ENCODE measurements at places on chromosomes 2 and 18. TPM values are rescaled to one million over a fixed set of nuclear protein-coding genes. Genes with fewer than 3 reads are reported as not detected.

DNA sequence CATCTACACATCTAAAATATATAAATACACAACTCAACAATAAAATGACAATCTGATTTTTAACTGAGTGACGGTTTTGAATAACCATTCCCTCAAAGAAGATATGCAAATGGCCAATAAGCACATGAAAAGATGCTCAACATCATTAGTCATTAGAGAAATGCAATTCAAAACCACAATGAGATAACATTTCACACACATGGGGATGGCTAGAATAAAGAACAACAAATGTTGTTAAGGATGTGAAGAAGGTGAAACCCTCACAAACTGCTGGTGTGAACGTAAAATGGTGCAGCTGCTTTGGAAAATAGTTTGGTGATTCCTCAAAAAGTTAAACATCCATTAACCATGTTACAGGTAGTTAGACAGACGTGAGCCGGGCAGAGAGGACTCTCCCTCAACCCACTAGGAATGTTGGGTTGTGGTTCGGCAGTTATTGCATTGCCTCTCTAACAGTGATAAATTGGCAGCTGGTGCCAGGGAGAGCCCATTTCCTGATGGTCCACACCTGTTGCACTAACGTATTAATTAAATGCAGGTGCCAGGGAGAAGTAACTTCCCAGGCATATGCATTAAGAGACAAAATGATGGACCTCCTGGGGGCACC is 22.3 kb upstream of the DUSP2 start:
- DNase-seq, result no peak

The CXCR1 gene
- total RNA-seq, result not detected

DNA sequence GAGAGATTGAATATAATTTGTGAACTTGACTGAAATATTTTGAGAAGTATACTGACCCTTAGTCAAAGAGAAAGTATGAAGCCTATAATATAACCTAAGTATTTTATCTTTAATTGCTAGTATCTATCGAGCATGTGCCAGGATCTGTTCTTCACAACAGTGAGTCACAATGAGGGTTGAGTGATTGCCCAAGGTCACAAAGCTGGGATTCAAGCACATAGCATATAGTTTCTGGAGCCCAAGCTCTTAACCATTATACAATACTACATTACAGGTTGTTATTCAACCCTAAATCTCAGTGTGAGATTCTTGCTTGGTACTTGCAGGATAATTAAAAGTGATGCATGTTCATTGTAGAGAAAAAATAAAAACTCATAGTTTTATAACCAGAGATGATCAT is 97.2 kb downstream of the RAB3GAP1 start:
- DNase-seq, result no peak

DNA sequence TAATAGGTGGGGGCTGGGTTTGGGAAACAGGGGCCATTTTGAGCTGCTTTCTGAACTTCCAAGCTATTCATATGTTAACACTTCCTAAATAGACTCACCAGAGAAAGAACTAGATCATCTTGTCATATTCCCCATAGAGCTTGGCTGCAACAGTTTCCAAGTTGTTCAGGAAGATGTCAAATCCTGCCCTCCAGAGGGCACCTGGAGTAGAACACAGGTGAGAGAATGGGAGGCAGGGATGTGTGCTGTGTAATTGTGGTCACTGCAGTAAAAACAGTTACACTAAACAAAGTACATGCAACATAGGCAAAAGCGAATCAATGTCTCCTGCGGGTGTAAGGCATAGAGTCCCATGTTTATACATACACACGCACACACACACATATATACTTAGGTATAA is 34.5 kb upstream of the LRRC30 start:
- DNase-seq, result no peak

The EFHD1 gene
- not detected for total RNA-seq

The APCDD1 gene
- not detected for total RNA-seq

GRCh38 chr2:232487385-232488096 is at the start of gene ECEL1:
ECEL1 (minus strand) TSS chr2:232487834; CDS start chr2:232486653, 1,181 bp downstream.
- no peak for DNase-seq

DNA sequence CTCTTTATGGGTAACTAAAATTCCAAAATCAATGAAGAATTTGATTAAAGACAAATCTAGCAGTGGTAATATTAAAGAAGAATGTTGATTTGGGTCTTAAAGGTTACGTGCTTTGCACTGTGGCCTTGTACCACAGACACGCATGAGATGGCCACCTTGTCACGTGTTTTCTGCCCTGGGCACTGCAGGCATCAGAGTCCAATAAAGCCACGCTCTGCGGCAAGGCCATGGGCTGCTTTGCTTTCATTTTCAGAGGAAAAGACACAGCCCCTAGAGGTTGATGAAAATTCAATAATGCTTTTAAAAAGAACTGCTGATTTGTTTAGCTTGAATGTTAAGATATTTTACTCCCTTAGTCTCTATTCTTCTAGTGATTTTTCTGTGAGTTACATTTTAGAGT is 30.4 kb downstream of the AOX1 start:
- no peak for DNase-seq

The GPBAR1 gene
- total RNA-seq, result 0.13 TPM

DNA sequence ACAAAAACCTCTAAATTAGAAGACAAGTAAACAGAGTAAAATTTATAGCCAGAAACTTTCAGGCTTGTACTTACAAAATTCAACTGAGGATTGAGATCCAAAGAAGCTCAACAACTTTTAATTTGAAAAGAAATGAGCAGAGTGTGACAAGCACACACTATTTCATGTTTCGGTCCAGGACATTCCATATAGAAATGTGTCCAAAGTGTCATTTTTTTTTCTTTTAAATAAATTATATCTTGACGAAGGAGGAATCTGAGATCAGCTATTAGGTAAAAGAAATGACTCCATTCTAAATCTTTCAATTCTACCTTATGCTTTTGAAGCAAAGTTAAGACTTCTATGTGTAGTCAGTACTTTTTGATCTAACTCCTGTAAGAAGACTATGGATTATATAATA is 4.6 kb downstream of the FN1 start:
- DNase-seq, result no peak

DNA sequence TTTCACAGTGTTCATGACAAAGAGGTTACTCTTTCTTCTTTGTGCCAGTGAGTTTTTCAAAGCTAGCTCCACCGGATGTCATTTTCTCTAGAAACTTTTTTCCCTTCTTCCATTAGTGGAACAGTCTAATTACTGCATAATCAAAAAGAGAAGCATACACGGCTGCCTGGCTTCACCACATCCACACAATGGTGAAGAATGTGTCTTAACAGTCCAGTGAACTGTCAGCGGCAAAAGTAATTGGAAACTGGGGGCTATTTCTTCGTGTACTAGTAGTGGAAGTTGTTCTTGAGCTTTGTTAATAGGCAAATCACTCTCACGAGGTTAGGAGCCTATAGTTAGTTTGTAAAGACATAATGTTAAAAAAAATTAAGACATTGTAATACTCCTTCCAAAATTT is 32.9 kb upstream of the PIK3C3 start:
- no peak for DNase-seq

DNA sequence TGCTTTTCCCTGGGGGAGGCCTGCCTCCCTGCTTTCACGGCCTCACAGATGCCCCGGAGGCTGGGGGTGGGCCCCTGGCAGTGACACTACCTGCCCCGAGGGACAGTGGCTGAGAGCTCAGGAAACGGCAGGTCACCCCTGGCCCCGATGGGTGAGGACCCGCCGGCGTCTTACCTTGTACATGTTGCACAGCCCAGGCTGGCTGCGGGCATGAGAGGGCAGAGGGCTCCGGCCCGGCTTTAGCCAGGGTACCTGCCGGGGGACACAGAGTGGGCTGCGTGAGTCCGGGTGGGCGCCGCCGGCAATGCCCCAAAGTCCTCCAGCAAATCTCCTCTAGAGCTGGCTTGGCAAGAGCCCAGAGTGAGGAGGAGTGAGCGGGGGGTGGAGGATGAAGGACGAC is 122.9 kb downstream of the MBP start:
- no peak for DNase-seq

The PARD6G gene
- 34.7 TPM for total RNA-seq

DNA sequence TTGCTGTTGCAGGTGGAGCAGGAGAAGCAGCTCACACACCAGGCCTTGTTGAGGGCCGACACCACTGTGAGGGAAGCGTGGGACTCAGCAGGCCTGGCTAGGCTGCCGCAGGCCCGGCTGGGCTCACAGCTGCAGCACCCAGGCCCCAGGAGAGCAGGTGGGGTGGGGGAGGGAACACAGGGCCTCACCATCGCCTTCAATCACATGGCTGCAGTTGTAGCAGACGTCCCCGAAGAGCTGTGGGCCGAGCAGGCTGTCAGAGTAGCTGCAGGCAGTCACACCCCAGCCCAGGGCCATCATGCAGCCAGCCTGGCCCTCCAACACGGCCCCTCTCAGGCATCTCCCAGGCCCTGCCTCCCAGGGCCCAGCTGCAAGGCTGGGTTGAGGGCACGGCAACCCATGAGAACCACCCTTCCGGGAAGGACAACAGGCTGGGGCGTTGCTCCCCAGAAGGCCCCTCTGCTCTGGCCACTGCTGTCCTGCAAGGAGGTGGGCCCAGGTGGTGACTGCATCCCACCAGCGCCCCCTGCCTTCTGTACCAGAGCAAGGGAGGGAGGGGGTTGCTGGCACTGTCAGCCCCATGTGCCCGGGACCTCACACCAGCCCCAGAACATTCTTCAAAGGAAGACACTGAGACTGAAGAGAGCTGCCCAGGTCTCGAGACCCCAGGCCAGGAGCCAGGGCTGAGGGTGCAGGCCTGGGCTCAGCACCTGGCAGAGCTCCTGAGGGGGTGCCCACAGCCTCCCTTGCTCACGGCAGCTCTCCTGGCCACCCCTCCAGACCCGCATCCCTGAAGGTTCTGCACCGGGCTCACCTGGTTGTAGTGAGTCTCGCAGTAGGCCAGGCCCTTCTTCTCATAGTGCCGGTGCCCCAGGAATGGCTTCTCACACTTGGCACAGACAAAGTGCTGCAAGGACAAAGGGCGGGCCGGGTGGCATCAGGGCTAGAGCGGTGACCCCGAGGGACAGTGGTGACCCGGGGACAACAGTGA is 5.6 kb upstream of the GPR17 start:
- peak; percentile 29 for DNase-seq

GRCh38 chr2:152280780-152281179 is 54.2 kb upstream of the FMNL2 start:
- no peak for DNase-seq

DNA sequence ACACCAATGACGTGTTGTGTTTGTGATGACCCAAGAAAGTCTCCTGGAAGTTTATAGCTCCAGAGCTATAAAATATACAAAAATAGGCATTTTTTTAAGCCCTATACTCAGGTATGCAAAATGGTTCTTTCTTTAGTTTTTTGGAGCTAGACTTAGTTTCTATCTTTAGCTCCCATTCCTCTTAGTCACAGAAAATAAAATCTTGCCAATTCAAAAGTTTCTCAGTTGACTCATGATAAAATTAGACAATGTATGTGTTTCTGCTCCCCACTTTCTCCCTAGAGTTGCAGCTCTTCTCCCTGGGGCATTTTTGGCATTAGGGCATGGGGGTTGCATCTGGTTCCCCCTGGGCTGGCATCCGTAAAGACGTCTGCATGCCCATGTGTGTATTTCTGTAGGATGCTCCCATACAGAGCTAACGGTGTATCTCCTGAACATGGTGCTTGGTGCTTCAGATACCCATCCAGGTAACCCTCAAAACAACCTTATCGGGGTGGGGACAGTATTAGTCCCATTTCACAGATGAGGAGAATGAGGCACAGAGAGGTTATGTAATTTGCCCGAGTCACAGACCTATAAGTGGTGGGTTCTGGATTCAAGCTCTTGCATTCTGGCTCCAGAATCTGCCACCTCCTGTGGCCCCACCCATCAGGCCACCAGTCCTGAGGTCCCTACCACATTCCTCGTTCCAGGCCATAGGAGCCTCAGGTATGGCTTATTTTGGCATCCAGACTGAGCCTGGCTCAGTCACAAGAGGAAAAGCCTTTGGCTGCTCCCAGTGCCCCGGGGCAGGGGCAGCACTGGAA is 43.1 kb upstream of the ASAP2 start:
- no peak for DNase-seq

The RFX8 gene
- total RNA-seq, result 0.13 TPM

GRCh38 chr2:70673041-70673647 is 94.9 kb downstream of the ADD2 start:
- no peak for DNase-seq

The IL1RN gene
- not detected for total RNA-seq

DNA sequence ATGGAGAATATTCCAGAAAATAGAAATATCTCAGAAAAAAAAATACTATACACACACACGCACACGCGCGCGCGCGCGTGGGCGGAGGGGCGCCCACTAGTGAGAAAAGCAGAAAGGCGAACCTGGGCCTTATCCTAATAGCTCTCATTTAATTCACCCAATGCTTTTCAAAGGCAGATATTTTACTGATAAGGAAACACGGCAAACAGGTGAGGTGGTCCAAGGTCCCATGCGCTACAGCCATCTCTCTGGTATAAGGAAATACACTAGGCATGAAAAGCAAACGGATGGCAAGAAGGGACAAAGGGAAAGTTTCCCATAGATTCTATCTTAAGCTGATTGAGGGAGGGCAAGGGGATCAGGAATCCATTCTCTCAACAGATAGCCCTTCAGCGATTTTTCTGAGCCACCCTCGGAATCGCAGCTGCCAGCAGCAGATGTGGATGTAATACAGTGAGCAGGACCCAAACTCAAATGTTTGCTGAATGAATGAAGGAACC is 136.7 kb downstream of the TMEM247 start:
- no peak for DNase-seq

The DYNAP gene
- not detected for total RNA-seq

All from dermis microvascular lymphatic vessel endothelial cell (primary cell).